ENCODE measurements at places on chromosomes 1 and 21. TPM values are rescaled to one million over a fixed set of nuclear protein-coding genes. Genes with fewer than 3 reads are reported as not detected.

Gene SAMSN1
- not detected for total RNA-seq

Gene ITLN2
- total RNA-seq, result not detected

Gene RABGAP1L
- 14.4 TPM for total RNA-seq

Gene RBBP5
- 9.2 TPM for total RNA-seq

Gene SLC22A15
- 1.5 TPM for total RNA-seq

Gene ATAD3C
- total RNA-seq, result not detected

Gene C4BPB
- total RNA-seq, result not detected

Gene ARHGAP30
- 1.8 TPM for total RNA-seq

Gene LCE2A
- not detected for total RNA-seq
